ENCODE measurements at places on chromosomes 6 and 20.

- DNase-seq: no peak
Observed at GRCh38 chr6:121828146-121828886, 392.9 kb downstream of the GJA1 start.

DNA sequence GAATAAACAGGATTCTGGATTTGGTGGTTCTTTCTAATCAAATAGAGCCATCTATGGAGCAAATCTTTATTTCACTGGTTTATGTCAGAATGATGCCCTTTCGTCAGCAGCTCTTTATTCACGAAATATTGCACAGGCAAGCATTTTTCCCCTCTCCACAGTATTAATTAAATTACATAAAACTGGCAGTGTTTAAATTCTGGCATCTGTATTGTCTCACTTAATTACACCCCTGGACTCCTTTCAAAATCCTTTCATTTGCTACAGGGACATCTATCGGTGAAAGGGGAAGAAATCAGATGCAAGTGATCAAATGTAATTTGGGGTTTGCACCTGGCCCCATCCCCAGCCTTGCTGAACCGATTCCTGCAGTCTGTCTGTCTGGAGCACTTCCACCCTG lies 801.9 kb downstream of the QKI start:
- DNase-seq: peak; percentile 53

DNA sequence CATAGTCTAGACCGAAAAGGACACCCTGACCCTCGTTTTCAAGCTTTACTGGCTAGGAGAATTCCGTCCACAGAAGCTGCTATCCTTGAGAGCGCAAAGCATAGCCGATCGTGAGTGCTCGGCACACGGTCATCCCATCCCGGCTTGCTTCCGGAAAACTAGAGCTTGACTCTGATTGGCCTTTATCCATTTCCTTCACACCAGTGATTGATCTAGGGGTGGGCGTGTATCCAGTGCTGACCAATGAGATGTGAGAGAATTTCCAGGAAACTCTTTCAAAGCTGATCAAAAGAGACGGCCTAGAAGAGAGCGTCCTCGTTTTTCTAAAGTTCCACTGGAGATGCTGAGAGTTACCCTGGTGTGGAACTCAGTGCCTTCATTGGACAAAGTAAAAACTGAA lies 41.0 kb upstream of the NFATC2 start:
- DNase-seq: no peak

DNA sequence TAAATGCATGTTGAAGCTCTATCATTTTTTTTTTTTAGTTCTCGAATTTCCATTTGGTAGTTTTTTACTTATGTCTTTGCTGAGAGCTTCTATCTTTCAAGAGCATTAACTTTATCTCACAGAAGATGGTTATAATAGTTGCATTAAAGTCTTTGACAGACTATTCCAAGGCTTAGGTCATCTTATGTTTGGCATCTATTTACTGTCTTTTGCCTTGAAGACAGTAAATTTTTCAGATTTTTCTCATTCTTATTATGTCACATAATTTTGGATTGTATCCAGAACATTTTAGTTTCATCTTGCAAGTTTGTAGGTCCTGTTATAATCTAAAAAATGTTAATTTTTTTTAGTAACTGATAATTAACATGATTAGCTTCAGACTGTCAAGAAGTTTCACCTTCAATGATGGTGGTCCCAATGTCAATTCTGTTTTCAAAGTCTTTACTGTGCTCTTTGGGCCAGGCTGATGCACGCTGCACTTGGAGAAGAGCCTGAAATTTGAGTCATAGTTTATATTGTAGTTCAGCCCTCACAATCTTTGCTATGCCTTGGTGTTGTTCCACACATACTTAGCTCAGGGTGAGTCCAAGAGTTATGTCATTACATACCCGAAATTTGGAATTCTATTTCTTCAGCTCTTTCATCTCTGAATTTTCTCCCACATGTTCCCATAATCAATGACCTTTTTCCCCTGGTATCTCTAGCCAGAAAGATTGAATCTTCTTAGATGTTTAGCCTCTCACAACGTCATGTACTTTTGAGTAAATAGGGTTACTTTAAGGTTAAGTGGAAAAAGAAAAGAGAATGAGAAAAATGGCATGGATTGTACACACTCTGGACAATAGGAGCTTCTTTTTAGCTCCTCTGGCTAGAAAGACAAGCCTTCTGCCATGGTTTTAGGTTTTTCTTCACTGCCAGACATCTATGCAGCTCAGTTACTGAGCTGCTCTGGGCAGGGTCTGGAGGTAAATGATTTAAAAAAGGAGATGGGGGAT lies 110.3 kb upstream of the BTBD3 start:
- no peak for DNase-seq
